ENCODE measurements at places on chromosomes 4 and X.

- DNase-seq = no peak
These were observed 77.0 kb downstream of the LRP2BP start for GRCh38 chr4:185318679-185319078.

- DNase-seq = no peak
These were observed 517.4 kb downstream of the FAT4 start for GRCh38 chr4:125832161-125832560.

DNA sequence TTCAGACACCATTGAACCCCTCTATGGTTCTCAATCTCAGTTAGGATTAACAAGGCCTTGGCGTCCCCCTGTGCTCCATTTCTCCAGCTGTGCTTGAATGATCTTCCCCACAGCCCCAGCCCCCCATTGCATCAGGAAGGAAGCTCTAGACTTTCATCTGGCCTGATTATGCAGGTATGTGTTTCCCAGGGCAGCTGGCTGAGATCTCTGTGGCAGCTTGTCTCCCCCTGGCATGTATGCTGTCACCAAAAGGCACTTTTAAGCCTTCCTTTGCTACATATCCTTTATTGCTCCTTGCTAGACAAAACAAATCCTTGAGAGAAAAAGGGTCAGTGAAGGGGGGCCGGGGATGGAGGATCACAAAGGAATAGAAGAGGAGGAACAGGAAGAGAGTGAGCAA is 1056.0 kb upstream of the SLIT2 start:
- no peak for DNase-seq

- no peak for DNase-seq
These were observed 36.8 kb upstream of the AGA start for GRCh38 chr4:177479063-177479462.

DNA sequence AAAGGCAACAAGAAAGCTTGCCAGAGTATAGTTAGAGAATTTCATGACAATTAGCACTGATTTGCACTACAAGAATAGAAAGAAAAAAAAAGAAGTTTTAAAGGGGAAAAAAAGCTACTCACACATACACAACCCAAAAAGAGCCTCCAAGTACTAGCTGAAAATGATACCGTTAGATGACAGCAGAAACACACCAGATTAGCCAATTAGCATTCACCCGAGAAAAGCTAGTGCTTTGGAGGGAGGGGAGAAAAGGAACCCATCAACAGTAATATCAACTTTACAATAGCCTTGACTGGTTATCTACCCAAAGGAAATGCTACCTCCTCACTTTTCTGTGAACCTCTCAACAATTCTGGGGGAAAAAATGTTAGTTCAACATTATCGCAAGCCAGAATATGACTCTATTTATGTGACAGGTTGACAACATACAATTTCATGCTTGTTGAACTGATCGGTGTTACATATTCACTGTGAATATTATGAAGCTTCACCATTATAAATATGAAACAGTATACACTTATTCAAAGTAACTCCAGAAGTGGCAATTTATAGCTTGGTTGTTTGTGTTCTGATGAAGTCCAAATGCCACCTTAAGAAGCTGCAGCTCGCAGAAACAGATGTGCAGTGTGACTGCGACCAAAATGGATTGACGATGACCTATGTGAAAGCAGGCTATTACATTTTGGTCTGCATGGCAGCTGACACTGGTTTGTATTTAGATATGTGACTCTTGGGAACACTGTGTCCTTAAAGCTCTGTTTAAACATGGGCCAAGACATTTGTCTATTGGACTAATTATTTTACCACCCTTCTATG is 15.9 kb downstream of the PPARGC1A start:
- DNase-seq = no peak

- DNase-seq = no peak
These were observed 275.0 kb downstream of the ANTXR2 start for GRCh38 chr4:79798047-79798446.

DNA sequence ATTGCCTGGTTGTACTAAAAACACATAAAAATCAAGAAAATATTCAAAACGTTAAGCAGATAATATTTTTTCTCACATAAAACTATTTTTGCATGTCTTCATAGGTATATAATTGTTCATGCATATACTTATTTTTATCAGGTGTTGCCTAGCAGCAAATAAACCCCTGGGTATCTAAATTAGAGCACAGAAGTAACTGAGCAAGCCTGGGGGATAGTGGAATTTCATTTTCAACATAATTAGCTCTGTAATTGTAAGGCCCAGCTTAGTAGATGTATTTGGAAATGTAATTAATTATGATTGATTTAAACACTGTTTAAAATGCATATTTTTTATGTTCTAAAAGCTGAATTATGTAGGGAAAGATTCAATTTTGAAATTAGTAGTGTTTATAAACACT is 82.9 kb downstream of the ANKRD50 start:
- DNase-seq = no peak

- no peak for DNase-seq
These were observed 9.9 kb downstream of the MXD4 start for GRCh38 chr4:2251795-2252529.

DNA sequence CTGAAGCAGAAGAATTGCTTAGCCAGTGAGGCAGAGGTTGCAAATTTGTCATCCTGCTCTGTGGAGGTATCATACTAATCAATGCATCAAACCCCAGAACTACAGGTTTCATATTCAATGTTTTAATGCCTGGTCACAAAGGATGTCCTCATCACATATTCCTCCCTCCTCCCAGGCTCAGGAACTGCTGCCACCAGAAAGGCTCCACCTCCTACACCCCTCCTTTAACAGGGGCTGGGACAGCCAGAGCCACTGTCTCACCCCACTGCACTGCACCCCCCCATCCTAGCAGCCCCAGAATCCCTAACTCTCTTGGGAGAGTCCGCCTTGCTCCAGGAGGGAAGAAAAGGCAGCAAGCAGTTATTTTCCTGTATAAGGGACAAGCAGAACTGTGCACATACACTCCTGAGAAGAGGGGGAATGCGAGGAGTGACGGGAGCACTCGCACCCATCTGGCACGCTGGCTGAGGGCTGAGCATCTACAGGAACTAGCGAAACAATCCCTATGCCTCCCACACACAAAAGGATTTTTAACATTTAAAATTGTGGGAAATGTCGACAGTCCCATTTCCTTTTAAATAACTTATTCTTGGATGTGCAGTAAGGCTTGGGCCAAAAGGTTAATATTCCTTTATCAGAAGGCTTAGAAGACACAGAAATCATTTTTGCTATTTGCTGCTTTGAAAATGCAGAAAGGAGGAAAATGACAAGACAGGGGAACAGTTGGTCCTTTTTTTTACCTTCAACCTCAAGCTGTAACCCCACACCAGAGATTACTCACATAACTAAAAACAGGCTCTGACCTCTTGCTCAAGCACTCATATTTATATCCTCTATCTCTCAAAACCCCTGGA is 27.8 kb downstream of the CD99L2 start:
- no peak for DNase-seq

GRCh38 chrX:83008415-83008814 is 499.7 kb upstream of the POU3F4 start:
- no peak for DNase-seq

DNA sequence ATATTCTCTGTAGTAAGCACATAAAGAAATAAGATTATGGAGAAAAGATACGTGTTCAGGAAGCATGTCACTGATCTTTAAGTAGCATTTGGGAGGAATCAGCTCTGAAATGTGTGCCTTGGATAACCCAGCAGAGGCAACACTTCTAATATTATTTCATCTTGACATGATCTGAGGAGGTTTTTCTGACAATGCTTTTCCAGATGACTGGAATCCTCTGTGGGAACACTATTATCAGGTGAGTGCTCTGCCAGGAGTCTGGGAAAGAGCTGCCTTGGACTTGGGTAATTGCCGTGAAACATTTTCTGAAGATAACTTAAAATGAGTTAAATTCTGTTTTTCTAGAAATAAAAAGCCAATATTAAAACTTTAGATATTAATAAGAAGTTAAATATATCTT is 78.2 kb upstream of the QRFPR start:
- no peak for DNase-seq

GRCh38 chr4:128355305-128355704 is 67.7 kb upstream of the PGRMC2 start:
- peak; percentile 26 for DNase-seq

DNA sequence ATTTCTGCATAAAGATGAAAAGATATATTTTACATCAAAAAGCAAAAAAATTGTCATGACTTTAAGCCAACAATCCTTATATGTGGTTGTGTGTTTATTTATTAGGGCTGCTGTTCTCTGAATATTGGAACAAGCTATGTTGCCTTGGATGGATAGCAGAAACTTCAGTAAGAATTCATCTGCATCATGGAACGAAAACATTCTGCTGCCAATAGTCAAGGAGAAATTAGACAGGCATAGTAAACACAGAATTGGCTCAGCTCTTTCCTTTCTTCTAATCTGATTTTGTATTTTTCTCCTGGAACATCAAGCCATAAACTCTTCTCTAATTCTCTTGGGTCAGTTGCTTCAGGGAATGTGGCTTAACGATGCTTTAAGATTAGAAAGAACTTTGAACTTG is 1257.0 kb downstream of the NLGN4X start:
- DNase-seq = no peak

DNA sequence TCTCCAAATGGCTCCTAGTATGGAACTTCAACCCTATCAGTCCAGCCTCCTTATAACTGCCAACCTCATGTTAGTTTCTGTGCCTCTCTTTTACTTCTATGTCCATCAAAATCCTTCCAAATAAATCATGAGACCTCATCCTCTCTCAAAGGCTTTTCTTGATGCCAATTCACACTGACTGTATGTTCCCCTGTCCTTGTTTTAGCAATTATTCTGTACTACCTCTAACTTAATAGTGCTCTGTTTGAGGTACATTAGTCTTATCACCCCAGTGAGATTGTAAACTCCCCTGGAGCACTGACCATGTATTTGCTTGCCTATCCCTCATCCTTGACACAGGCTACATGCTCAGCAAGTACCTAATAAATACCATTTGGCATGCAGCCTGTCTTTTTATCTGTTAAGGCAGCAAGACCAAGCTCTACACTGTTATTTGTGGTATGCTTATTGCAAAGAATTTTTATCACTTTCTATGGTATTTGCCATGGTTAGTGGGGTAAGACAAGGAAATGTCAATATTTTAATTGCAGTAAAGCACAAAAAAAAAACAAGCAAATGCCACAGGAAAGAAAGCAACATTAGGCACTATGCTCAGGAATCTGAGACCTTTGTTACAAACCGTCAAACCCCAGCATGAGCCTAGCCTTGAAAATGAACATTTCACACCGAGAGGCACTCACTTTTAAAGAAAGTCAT is 119.2 kb downstream of the SMARCA1 start:
- no peak for DNase-seq

- peak; percentile 45 for DNase-seq
These were observed 36.2 kb downstream of the CT47B1 start for GRCh38 chrX:120839491-120839890.

- peak; percentile 49 for DNase-seq
These were observed 7.0 kb downstream of the MTM1 start for GRCh38 chrX:150575419-150575814.

GRCh38 chr4:13427599-13428325 is 56.4 kb downstream of the RAB28 start:
- no peak for DNase-seq

DNA sequence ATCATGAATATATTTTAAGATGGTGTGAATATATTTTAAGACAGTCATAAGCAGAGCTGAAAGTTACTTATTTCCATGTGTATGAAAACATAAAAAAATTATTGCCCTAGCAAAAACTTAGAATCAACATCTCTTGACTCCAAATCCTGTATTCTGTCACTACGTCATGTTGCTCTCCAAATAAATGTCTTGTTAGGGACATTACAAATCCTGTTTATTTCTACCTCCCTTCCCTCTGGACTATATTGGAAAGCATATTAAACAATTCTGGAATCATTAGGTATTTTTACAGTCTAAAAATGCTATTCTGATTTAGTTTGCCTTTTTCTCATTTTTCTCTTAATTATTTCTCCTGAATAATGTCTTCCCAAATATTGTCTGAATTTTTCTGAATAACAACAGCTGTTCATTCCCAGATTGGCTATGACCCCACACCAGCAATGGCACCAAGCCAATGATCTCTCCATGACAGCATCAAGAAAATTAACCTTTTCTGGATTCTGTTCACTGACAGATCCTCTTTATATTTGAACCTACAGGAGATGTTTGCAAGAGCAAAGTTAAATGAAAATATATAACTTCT is 523.1 kb downstream of the IQCM start:
- DNase-seq = no peak

GRCh38 chr4:76206222-76206942 is 7.2 kb downstream of the SCARB2 start:
- peak; percentile 66 for DNase-seq

- DNase-seq = no peak
These were observed 53.5 kb upstream of the SMIM31 start for GRCh38 chr4:164700471-164700870.

- DNase-seq = peak; percentile 20
These were observed 103.5 kb downstream of the RPA4 start for GRCh38 chrX:96987228-96987627.

DNA sequence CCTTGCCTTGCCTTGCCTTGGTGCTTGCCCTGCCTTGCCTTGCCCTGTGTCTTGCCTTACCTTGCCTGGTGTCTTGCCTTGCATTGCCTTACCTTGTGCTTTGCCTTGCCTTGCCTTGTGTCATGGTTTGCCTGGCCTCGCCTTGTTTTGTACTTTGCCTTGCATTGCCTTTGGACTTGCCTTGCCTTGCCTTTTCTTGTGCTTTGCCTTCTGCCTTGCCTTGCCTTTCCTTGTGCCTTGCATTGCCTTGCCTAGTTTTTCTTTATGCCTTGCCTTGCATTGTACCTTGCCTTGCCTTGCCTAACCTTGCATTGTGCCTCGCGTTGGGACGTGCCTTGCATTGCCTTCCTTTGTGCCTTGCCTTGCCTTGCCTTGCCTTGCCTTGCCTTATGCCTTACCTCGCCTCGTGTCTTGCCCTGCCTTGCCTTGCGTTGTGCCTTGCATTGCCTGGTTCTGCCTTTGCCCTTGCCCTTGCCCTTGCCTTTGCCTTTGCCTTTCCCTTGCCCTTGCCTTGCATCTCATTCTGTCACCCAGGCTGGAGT is 82.8 kb downstream of the TAB3 start:
- no peak for DNase-seq

- DNase-seq = no peak
These were observed 22.9 kb downstream of the OTOP1 start for GRCh38 chr4:4203688-4204400.

DNA sequence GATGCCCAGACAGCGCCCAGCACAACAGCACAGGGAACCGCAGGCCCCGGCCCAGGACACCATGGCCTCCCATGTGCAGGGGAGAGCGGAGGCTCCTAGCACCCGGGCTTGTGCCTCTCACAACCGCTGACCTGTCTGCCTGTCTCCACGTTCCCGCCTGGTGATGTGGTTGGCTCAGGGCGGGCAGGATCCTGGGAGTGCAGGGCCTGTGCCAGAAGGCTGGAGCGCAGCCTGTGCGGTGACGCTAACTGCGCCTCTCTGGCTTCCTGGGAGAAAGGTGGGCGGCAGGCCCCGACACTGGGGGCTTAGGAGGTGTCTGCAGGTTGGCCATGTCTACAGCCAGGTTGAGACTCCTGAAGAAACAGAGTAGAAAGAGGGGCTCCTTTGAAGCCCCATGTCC is 48.7 kb downstream of the CPZ start:
- no peak for DNase-seq

GRCh38 chr4:77959566-77960338 is 97.1 kb downstream of the MRPL1 start:
- peak; percentile 83 for DNase-seq

GRCh38 chr4:116332508-116332907 is 752.9 kb downstream of the TRAM1L1 start:
- DNase-seq = no peak

- DNase-seq = no peak
These were observed 17.4 kb upstream of the ARMCX2 start for GRCh38 chrX:101677028-101677427.
